ENCODE measurements at places on chromosomes 2 and 18. TPM values are rescaled to one million over a fixed set of nuclear protein-coding genes. Genes with fewer than 3 reads are reported as not detected.

DNA sequence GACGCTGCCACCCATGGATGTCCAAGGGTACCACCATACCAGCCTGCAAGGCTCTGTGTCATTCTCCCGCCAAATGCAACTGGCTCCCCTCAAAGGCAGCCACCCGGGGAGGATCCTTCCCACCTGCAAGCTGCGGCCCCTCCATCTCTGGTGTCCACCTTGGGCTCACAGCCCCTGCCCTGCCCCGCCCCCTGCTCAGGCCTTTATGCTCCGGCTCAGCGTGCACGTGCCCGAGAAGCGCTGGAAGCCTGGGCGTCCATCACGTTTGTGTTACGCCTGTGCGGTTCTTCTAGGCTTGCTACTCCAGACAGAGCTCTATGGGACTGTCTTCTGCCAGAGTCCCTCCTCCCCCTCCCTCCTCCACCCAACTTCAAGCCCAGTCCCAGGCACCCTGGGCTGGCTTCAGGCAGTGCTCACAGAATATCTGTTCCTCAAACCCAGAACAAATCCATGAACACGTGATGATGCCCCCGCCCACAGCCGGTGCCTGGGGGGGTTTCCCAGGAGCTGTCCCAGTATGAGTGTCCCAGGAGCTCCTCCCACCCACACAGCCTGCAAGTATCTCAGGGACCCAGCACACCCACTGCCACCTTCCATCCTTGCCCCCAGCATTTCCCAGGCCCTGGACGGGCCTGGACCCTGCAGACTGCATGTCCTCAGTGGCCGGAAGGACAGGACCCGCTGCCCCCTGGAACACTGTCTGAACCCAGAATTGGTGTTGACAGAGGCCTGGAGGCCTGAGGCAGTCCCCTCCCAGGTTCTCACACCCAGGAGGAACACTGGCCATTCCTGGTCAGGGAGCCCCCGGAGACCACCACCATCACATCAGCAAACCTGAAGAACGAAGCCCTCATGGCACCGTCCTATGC, 30.3 kb downstream of the KIF1A start:
- no peak overlapping the region for H3K27ac ChIP-seq
- no peak for DNase-seq
- H3K4me1 ChIP-seq, result no peaks in the 10 kb centered on the region
- H3K36me3 ChIP-seq, result no peaks in the 10 kb centered on the region
- H3K4me3 ChIP-seq, result no peak overlapping the region

DNA sequence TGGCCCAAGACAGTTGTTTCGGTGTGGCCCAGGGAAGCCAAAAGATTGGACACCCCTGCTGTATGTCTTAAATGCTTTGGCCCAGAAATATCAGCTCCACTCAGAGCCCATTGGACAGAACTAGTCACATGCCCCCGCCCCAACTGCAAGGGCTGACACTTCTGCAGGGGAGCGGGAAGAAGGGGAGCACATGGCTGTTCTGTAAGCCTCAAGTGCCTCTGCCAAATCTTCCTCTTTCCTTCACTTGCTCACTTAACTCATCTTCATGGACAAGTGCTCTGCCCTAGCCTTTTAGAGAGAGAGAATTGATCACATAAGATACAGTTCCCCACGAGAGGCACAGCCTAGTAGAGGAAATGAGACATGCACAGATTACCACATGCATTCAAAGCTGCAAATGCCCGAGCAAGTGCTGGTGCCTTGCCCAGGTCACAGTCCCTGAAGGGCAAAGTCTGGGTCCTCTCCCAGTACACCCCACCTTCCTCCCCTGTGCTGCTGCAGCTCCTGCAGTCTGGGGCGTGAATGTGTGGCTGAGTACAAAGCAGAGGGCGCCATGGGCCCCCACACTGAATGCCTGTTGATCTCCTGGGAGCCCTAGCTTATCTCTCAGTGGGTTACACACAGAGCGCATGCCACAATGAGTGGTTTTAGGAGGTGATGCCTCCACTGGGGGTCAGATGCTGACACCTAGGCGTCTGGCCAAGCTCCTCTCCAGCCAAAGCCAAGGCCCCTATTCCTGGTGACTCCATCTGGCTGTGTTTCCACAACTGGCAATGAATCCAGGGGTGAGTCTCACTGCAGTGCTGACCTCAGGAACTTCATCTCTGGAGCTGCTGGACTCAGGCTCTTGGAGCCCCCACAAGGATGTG, 135.3 kb downstream of the CTIF start:
- no peaks in the 10 kb centered on the region for H3K27me3 ChIP-seq
- peaks cover 26% of the 10 kb centered on the region for H3K36me3 ChIP-seq
- H3K4me1 ChIP-seq, result peaks cover 21% of the 10 kb centered on the region

BMP10 gene
- polyA plus RNA-seq, result not detected

DNA sequence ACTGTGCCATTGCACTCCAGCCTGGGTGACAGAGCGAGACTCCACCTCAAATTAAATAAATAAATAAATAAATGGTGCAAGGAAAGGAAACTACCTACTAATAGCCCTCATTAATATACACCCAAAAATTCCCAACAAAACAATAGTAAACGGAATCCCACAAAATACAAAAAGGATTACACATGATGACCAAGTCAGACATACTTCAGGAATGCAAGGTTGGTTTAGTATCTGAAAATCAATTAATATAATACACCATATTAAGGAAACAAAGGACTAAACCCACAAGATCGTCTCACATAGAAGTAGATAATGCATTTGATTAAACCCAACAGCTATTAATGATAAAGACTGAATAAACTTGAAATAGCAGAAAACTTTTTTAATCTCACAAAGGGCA, 307.4 kb downstream of the TGIF1 start:
- no peaks in the 10 kb centered on the region for H3K27me3 ChIP-seq
- no peak overlapping the region for H3K4me3 ChIP-seq
- H3K4me1 ChIP-seq, result no peaks in the 10 kb centered on the region
- H3K27ac ChIP-seq, result no peak overlapping the region

MC5R gene
- polyA plus RNA-seq, result not detected

DNA sequence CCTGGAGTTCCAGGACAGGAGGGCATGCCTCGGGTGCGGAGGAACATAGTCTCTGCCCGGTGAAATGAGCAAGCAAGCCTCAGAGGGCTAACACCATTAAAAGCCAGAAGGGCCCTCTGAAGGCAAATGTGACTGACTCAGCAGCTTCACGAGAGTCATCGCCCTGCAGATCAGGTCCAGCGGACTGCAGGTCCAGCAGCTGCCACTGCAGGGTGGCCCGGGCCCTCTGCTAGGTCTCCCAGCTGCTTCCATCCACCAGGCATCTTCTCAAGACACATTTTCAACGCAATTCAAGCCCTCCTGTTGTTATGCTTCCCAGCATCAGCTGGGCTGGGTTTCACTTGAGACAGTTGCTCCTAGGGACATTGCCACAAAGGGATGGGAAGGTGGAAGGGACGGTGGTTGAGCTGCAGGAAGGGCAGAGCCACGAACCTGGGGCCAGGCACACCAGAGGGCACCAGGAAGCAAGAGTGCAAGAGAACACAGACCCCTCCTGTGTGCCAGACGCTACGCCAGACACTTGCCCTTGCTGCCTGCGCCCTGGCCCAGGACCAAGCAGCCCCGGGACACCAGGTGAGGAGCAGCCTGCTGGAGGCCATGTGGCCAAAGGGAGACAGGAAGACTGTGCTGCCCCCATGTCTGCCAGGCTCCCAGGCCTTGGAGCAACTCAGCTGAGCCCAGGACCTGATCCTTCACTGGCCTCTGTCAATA, 173.0 kb downstream of the HDAC4 start:
- peak; percentile 52 for DNase-seq
- H3K36me3 ChIP-seq, result no peaks in the 10 kb centered on the region
- H3K27me3 ChIP-seq, result no peaks in the 10 kb centered on the region
- H3K27ac ChIP-seq, result peak overlapping the region; percentile 81

LONRF2 gene
- polyA plus RNA-seq, result 0.19 TPM

- H3K4me1 ChIP-seq, result no peaks in the 10 kb centered on the region
- H3K4me3 ChIP-seq, result no peak overlapping the region
- no peak overlapping the region for H3K27ac ChIP-seq
- DNase-seq, result no peak
These were observed 716.1 kb downstream of the DCC start for GRCh38 chr18:53056064-53056463.

GRCh38 chr2:26541401-26542193, 63.7 kb upstream of the OTOF start:
- no peak overlapping the region for H3K27ac ChIP-seq
- no peak for DNase-seq
- no peak overlapping the region for H3K4me3 ChIP-seq
- no peaks in the 10 kb centered on the region for H3K4me1 ChIP-seq

DNA sequence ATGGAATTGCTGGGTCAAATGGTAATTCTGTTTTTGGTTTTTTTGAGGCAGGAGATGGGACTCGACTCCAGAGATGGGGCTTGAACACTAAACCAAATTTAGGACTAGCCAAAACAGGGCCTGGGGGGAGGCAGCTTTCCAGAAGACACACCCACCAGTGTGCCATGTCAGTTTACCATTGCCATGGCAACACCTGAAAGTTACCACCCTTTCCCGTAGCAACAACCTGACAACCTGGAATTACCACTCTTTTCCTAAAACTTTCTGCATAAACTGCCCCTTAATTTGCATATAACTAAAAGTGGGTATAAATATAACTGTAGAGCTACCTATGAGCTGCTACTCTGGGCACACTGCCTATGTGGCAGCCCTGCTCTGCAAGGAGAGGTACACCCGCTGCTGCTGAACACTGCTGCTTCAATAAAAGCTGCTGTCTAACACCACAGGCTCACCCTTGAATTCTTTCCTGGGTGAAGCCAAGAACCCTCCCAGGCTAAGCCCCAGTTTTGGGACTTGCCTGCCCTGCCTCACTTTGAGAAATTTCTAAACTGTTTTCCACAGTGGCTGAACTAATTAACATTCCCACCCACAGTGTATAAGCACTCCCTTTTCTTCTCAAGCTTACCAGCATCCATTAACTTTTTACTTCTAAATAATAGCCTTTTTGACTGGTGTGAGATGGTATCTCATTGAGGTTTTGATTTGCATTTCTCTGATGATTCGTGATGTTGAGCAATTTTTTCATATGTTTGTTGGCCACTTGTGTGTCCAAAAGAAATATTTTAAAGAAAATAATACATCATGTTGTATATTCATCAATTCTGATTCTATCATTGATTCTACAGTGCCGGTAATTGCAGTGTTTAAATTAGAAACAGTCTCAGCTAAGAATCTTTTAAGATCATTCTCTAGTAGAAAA, 10.6 kb downstream of the CDK15 start:
- H3K4me1 ChIP-seq, result peaks cover 2% of the 10 kb centered on the region
- no peaks in the 10 kb centered on the region for H3K36me3 ChIP-seq
- H3K27ac ChIP-seq, result no peak overlapping the region
- no peak overlapping the region for H3K4me3 ChIP-seq
- no peak for DNase-seq
- no peaks in the 10 kb centered on the region for H3K27me3 ChIP-seq

DNA sequence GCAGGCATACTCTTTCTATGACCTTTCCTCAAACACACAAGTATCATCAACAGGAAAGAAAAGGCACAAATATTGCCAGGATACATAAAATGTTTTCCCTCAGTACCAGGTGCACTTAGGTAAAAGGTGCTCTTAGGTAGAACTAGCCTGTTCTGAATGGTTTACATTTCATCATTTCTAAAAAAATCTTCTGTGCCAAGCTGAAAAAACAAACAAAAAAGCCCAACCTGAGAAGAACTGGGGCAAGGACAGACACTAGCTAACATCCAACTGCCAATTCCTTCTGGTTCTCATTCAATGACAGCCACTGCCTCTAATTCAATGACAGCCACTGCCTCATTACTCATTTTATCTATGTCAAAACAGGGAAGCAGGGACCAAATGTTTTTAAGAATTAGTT, 68.5 kb downstream of the SPIRE1 start:
- H3K27me3 ChIP-seq, result no peaks in the 10 kb centered on the region
- H3K36me3 ChIP-seq, result no peaks in the 10 kb centered on the region
- no peak for DNase-seq
- no peaks in the 10 kb centered on the region for H3K4me1 ChIP-seq
- no peak overlapping the region for H3K4me3 ChIP-seq

GREB1 gene
- polyA plus RNA-seq, result 0.05 TPM

CYTIP gene
- not detected for polyA plus RNA-seq

STAMBP gene
- 29.7 TPM for polyA plus RNA-seq

DNA sequence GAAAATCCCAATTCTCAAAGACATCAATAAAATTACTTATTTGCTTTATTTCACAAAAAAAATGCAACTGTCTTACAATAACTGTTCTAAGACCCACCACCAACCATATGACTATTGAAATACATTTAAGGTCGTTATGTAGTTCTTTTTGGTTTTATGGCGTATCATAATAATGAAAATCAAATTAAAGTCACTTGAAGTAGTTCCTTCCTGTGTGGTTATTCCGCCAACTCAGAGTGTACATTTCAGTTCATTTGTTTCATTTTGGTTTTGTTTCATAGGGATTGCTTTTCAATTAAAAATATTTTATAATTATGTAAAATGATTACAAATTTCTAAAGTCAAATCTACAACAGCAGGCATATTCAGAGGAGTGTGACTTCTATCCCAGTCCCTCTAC, 45.9 kb upstream of the AAK1 start:
- H3K36me3 ChIP-seq, result no peaks in the 10 kb centered on the region
- H3K27me3 ChIP-seq, result no peaks in the 10 kb centered on the region
- no peak overlapping the region for H3K27ac ChIP-seq
- peaks cover 16% of the 10 kb centered on the region for H3K4me1 ChIP-seq

- H3K27me3 ChIP-seq, result no peaks in the 10 kb centered on the region
- H3K4me3 ChIP-seq, result no peak overlapping the region
- H3K36me3 ChIP-seq, result no peaks in the 10 kb centered on the region
- no peak overlapping the region for H3K27ac ChIP-seq
These were observed 151.6 kb downstream of the TMEM18 start for GRCh38 chr2:525611-526010.

- peaks cover 14% of the 10 kb centered on the region for H3K27me3 ChIP-seq
- no peak overlapping the region for H3K4me3 ChIP-seq
- H3K4me1 ChIP-seq, result peaks cover 2% of the 10 kb centered on the region
- no peaks in the 10 kb centered on the region for H3K36me3 ChIP-seq
These were observed 42.0 kb upstream of the LTBP1 start for GRCh38 chr2:32904751-32905150.

DNA sequence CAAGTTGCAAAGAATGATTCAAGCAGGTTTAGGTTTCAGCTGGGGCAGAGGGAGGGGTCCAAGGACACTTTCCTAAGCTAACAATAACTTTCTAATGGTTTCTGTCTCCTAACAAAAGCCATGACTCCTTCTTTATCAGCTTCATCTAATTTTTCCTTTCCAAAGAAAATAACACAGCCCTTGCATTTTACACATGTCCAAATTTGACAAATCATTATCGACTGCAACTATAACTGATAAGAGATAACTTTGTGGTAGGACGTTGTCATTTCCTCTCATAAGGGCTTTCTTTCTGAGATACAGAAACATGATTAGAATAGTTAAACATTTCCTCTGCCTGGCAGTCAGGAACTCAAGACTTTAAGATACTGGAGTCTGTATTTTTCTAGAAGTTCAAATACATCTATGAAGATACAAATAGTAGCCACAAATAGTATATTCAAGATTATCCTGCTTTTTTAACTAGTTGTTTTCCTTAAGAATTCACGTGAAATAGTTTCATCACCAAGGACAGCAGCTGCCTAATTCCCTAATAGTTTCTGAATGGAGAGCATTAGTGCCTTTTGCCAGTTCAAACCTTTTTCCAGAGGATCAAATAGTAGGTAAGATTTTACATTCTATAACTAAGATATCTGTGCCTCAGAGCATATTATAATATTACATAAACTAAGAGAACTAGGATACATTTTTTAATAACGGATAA, 263.2 kb downstream of the EXOC6B start:
- peak; percentile 37 for DNase-seq
- no peak overlapping the region for H3K4me3 ChIP-seq
- H3K36me3 ChIP-seq, result peaks cover 1% of the 10 kb centered on the region
- H3K4me1 ChIP-seq, result peaks cover 1% of the 10 kb centered on the region
- H3K27me3 ChIP-seq, result no peaks in the 10 kb centered on the region

All from IMR-90 (cell line).